ENCODE measurements at places on chromosomes 1 and 21.

- DNase-seq: peak; percentile 44
These were observed 34.0 kb upstream of the BACE2 start for GRCh38 chr21:41133874-41134522.

DNA sequence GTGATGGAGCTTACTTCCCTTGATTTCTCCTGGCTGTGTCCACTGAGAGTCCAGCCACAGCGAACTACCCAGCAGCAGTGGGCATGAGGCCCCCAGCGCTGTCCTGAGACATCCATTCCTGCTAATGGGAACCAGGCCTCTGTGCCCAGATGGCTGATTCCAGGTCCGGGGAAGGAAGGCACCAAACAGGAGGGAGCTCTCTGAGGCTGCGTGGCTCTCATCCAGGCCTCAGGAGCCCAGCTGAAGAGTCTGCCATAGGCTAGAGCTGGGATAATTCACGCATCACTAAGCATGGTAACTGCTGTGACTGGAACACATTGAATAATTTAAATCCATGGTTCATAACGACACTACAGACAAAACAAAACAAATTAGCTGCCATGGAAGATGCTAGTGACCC is 24.7 kb upstream of the LRRC47 start:
- DNase-seq: no peak

DNA sequence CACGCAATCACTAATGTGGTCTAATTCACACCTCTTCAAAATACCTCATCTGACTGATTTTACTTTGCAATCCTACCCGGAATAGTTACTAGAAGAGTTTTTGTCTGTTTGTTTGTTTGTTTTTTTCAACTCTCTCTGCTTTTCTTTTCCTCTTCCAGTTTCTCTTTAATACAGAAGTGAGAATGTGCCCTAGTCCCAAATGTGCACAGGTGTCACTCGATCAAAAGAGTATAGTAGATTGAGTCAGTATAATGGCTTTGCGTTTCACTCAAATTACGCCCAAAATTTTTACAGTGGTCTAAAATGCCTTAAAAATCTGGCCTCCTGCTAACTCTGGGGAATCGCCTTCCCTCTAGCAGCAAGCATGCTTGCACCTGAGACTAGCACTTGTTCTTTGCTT is 1536.8 kb downstream of the KCNT2 start:
- DNase-seq: no peak

- no peak for DNase-seq
These were observed 27.2 kb downstream of the NHLH2 start for GRCh38 chr1:115813727-115814126.

DNA sequence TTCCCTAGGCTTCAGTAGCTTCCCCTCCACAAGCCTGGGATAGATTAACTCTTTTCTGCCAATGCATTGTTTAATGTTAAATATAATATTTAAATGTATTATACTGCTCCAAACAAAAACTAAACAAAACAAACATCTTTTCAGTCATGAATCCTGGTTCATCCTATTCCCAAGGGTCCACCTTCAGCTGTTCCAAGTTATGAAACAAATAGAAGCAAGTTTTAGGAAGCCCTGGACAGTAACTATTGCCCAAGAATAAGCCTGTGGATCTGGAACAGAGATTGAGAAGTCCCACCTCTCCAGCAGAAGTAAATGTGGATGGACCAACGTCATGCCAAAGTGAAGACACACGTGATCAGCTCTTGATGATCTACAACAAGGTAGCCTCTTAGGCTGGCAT is 408.1 kb downstream of the SETD4 start:
- no peak for DNase-seq

DNA sequence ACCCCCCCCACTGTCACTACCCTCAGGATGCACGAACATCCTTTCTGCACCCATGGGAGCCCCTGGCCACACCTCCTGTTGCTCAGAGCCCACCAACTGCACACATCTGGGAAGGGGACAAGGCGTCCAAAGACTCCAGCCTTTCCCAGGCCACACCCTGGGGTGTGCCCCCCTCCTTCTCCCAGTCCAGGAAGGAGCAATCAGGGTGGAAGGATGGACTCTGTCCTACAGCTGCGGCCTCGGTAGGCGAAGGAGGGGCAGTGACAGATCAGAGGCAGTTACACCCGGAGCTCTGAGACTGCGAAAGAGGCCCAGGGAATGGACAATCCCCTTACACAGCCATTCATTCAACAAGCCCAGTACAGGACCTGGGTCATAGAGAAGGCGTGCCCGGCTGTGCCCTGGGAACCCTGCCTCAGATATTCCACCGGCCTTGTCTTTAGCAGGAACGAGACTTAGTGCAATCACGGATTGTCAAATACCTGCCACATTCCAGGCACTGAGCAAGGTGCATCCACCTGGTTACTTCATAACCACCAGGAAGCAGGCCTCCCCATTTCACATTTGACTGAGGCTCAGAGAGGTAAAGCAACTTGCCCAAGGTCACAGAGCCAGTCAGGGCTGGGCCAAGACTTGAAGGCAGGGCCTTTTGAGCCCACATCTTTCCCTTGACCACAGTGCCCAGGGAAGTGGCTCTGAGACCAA is 9.4 kb downstream of the HSPG2 start:
- no peak for DNase-seq

- DNase-seq: no peak
These were observed 218.6 kb downstream of the GRIK1 start for GRCh38 chr21:29721221-29721620.

GRCh38 chr1:15953294-15953771 is 22.6 kb downstream of the ZBTB17 start:
- DNase-seq: no peak

GRCh38 chr1:186054003-186054402 is 319.8 kb downstream of the HMCN1 start:
- DNase-seq: no peak

DNA sequence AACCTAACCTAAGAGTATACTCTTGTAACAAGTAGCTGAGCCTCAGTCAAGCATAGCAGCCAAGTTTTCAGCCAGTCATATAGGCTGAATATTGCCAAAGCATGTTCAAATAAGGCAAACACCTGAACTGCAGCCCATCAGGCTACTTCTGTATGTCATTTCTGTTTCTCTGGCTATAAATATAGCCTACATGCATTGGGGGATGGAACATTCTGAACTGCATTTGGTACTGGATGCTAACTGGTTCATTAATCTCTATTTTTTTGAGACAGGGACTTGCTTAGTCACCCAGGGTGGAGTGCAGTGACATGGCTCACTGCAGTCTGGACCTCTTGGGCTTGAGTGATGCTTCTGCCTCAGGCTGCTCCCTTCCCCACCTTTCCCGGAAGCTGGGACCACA is 37.3 kb downstream of the MAST2 start:
- DNase-seq: no peak

DNA sequence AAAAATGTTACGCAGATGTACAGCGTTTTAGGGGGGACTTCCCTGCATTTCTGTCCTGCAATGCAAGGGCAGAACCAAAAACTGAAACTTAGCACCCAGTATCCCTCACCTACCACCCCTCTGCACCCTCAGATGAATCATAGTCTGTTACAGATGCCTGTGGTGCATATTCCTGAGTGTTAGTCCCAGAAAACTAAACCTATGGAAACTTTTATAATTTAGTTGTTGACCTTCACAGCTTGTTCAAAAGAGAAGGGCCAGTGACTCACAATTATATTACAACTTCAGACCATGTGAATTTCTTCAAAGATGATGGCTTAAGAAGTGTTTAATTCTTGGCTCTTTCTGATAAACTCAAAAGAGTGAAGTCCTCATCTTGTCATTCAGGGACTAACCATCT is 5.8 kb downstream of the PTGER3 start:
- no peak for DNase-seq

DNA sequence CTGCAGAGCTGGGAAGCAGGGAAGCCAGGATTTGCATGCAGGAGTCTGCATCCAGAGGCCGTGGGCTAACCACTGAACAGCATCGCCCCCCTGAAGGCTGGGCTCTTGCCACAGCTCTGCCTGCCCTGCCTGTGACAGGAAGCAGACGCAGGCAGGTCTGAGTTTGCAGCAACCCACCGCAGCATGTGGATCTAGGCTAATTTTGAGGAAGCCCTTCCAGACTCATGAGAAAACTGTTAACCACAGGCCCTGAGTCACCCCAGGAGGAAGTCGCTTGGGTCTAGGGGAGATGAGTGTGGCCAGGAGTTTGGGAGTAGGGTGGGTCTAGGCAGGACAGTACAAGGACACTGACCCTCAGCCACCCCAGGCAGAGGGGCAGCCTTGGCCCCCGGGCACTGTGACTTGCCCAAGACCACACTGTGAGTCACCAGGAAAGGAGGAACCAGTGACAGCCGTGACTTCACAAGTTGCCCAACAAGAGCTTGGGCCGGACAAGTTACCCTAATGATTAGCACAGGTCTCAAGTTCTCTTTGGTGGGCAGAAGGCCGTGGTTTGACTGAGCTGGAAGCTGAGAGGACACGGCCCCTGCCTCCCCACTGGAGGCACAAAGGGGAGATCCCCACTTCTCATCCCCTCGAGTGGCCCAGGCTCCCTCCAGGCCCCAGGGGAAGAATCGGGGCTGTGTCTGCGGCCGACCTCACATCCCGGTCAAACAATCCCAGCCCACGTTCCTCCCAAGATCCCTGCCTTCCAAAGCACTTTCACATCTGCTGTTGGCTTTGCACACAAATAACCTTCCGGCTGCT is 826 bp downstream of the LAPTM5 start:
- peak; percentile 82 for DNase-seq

- no peak for DNase-seq
These were observed 15.0 kb downstream of the TNFRSF25 start for GRCh38 chr1:6450943-6451373.

- no peak for DNase-seq
These were observed 39.3 kb downstream of the CD160 start for GRCh38 chr1:145758575-145758974.

- no peak for DNase-seq
These were observed 47.3 kb downstream of the ITGB3BP start for GRCh38 chr1:63475761-63476160.

GRCh38 chr1:248800459-248800858 is 25.3 kb downstream of the SH3BP5L start:
- DNase-seq: no peak

DNA sequence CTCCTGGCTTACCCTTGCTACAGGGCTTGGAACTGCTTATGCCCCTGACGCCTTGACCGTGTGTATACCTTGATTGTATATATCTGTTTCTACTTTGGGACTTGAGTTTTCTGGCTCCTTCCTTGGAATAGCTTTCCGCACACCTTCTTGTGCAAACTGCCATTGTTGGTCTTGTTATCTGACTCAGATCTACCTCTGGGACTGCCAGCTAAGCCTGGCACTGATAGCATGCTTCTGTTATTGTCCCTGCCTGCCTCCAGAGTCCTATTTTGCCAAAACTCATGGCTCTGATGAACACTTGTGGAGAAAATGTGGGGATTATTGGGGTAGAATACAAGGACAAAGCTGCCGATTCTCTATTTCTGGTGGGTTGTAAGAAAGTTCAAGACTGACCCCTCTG is 15.4 kb downstream of the FMOD start:
- DNase-seq: no peak

DNA sequence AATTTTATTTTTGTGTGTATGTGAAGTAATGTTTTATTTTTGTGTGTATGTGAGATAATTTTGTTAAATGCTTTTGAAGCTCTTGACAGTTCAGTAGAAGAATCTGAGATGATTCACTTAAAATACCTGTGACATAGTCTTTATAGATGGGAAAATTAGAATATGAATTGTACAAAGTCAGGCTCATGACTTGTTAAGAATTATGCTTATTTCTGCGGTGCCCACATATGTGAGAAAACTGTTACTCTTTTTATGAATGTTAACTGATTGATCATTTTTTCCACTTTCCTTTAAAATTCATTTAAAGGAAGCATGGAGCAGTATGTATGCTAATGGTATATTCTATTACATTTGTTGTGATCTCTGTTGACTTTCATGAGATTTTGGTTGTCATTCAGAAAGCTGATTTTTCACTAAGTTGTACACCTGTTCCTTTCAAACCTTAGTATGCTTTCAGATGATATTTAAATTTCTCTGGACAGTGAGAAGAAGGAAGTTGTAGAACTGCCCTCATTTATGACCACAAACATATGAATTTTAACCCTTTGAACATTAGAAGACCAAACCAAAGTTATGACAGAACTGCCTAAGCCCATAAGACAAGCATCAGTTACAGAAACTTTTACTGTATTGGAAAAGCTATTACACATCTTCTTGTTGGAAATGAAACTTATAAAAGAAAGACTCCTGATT is 110.1 kb downstream of the POU2F1 start:
- DNase-seq: no peak

DNA sequence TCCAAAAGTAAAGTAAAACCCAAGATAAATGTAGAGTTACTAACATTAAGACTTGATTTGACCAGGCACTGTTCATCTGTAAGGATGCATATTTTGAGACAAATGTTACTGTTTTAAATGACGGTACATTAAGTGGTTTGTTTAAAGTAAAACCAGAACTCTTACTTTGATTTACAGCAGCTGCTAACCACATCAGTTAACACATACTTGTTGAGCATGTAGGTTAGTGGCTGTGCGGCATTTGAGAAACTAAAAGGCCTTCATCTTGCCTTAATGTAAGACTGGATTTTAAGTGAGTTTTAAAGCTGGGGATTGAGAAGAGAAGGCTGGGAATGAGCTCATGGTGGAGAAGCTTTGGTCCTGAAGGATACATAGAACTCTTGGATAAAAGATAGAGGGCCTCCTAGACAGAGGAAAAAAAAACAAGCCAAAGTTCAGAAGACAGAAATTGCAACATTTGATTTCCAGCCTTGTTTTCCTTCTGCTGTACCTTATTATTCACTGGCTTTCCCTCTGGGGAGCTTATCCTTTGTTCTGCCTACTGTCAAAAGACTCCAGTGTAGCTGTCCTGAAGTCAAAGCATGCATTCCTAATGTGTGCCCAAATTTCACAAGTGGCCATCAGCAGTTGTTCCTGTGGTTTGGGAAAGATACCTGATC is 66.6 kb downstream of the MTR start:
- no peak for DNase-seq

- DNase-seq: no peak
These were observed 150.0 kb downstream of the ADSS2 start for GRCh38 chr1:244301595-244302130.

GRCh38 chr1:78223417-78224215 is 177.8 kb downstream of the GIPC2 start:
- no peak for DNase-seq

DNA sequence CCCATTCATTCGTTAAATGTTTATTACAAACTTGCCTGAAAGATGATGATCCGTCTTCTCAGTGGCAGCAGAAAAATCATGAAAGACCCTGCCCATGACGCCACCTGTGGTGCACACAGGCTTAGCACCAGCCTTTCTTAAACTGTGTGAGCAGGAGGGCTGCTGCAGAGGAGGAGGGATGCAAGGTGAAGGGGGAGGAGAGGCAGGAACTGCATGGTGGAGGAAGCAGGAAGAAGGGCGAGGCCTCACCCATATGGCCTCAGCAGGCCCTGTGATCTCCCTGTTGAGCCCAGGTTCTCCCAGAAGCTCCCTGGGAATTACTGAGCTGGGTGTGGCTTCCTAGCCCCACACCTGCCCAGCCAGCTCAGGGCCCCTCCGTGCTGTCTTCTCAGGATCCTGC is 25.0 kb upstream of the RD3 start:
- no peak for DNase-seq

GRCh38 chr1:33169290-33170055 is 12.4 kb downstream of the TRIM62 start:
- no peak for DNase-seq

- DNase-seq: peak; percentile 69
These were observed 17.6 kb downstream of the HTR6 start for GRCh38 chr1:19682257-19682656.

- no peak for DNase-seq
These were observed 115.3 kb downstream of the ADSS2 start for GRCh38 chr1:244336232-244336899.
